ENCODE measurements at places on chromosomes 5 and 9.

GRCh38 chr5:151258816-151259215 is 5.8 kb downstream of the GM2A start:
- no peak for DNase-seq

GRCh38 chr9:101578378-101578777 is 16.4 kb downstream of the PPP3R2 start:
- no peak for DNase-seq

- DNase-seq, result no peak
Measured at GRCh38 chr9:117936185-117937130, 232.3 kb downstream of the TLR4 start.

GRCh38 chr9:117160254-117160653 is 254.6 kb downstream of the ASTN2 start:
- DNase-seq, result no peak

DNA sequence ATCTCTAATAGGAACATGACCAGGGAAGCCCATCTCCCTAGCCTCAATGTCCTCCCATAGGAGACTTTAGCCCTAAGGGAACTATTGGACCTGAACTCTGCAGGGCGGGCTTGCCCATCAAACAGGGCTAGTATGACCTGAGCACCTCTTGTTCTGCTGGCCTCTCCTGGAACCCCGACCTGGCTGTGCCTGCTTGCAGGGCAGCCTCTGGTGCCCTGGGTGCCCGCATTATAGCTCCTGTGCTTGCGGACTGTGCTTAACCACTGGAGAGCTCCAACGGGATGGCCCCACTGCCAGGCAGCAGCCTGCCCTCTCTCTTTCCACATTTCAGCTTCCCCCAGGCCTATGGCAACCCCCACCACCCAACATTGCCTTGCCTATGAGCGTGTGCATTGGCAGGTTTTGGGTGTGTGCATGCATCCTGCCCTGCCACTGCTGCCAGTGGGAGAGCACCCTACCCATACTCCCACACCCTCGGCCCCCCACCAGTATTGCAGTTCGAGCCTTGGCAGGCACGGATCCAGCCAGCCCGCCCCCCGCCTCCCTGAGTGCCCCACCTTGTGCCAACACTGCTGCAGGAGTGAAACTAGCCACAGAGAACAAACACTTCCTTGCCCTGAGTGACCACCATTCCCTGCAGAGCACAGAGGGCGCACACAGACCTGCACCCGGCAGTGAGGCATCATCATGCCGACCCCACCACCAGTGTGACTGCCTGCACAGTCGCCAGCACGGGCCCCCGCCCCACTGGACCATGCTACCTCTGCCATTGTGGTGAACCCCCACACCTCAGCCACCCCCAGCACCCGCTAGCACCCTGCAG is 1123.8 kb upstream of the CDH6 start:
- DNase-seq, result no peak

DNA sequence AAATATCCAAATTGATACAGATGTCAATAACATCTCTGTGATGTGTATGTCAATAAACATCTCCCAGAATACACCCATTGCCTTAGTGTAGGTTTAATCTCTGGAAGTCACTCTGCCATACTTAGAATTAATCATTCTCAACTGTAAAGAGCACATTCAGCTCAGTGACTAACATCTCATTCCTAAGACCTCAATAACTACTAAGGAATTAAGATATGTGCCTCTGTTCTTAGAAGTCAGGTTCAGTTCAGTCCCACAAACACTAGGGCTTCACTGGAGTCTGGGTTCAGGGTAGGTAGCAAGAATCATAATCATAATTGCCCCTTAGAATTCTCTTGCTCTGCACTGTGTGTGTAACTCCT is 31.7 kb downstream of the UGCG start:
- no peak for DNase-seq

- no peak for DNase-seq
Measured at GRCh38 chr5:50967563-50968355, 301.3 kb downstream of the PARP8 start.

DNA sequence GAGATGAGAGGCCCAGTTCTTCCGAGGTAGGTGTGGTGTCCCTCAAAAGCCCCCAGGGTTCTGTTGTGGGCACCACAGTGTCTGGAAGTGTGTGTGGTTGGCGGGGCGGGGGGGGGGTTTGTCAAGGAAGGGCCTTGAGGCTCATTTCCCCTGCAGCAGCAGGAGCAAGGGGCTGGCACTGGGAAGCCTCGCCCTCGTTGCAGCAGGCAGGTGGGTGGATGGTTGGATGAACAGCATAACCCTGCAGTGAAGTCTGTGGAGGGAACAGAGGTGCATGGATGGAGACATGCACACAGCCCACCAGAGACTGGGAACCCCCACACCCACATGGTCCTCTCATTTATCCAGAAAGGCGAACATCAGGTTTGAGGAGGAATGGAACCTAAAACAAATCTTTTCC is 2.0 kb upstream of the SPATA31E1 start:
- DNase-seq, result no peak

All from activated effector memory CD4-positive, alpha-beta T cell treated with Interleukin-2 at 50 U/mL for 16 hours (primary cell).